Stimulated activated naive B cell treated with anti-CD40 and anti-IgM and Interleukin-4, amounts not matched to agents 10 μg/mL and 1 μg/mL and 100 μg/mL, for 72 hours (primary cell): ENCODE measurements at places on chromosomes 6 and 20.
A peak's percentile ranks its signal among the peaks of the same experiment; 100 is the strongest.

DNA sequence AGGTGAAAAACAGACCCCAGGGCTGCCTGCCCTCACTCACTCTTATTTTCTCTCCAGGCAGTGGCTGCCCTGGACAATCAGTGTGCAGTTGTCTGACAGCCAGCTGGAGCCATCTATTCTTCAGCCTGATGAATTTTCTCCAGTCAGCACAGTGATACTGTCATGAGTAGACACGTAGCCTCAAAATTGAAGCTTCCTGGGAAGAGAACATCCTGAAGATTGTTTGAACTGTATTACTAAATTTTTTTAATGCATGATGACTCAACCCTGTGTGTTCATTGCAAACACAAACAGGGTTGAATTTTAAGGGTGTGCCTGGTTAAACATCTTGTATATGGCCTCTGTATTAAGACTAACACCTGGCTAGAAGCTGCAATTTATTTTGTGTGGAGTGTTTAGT, 49.8 kb upstream of the STXBP5 start:
- no peak for DNase-seq

DNA sequence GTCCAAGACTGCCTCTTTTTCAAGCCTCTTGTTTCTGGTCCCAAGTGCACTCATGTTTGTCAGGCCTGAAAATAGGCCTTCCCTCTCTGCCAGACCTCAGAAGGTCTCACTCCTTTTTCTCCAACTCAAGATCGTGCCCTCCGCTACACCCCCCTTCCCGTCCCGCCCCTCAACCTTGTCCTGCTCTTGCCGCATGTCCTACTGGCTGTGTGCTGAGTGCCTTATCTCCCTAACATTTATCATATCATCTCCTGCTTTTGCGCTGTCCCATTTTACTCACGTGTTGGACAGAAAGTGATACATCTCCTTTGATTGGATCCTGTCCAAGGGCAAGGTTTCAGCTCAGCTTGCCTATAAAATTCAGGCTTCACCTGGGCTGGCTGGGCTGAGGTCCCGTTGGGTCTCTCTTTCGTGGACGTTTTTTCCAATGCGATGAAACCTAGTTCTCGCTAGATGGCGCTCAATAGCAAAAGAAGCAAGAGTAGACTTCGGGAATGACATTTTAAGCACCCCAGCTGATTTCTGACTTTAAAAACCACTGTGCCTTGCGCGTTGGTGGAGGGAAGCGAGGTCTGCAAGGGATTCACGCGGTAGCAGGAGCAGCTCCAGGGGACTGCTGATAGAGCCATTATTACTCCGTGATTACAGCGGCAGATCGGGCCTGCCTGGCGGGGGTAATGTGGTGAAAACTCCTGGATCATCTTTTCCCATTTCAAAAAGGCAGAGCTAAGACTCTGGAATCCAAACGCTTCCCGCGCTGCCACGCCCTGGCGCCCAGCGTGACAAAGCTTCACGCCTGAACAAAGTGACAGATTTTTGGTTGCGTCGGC, 137.6 kb downstream of the IMPG1 start:
- peak; percentile 13 for DNase-seq

DNA sequence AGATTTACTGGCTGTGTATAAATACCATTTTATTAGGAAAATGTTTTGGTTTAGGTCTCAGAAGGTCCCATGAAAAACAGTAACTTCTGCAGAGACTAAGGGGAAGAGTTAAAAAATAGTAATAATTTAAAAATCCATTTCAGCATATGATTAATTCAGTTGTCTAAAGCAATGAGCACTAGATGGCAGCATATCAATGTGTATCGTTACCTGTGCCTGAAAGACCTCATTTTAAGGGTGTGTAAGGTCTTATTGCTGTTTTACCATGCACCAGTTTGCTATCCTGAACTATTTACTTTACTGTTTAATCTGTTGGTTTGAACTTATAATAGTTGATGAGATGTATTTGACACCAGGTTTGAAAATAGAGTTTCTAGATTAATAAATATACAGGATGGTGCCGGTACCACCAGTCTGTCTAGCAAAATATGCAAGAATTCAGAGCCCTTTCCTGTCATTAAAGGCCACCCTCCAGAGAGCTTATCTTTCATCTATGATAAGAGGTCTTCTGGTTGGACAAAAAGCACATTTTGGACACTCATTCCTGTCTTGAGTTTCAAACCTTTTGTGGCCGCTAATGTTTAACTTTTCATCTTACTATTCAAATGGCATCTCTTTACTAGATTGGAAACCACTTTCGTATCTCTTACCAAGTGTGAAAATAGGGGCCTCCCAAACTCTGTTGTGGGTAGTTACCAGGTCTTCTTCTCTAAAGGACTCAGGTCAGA, 8.9 kb upstream of the AHI1 start:
- DNase-seq = no peak

GRCh38 chr6:15892369-15892768, 229.5 kb upstream of the DTNBP1 start:
- no peak for DNase-seq

- DNase-seq = peak; percentile 81
Observed at GRCh38 chr6:87756858-87757257, 54.8 kb upstream of the AKIRIN2 start.

DNA sequence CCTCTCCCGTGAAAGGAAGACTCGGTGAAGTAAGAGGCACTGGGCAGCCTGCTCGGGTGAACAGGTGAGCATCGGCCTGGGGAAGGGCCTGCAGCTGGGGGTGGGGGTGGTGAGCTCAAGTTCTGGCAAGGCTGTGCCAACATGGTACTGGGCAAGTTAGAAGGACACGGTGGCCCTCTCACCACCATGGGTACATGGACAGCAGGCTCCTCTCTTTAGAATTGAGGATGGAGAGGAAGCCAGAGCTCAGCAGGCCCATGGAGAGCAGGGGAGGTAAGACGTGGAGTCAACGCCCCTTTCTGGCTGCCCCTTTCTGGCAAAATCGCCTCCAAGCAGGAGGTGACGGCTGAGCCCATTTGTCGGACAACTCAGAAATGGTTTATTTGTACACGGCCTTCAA, 135.6 kb downstream of the ANKRD60 start:
- no peak for DNase-seq

GRCh38 chr6:109356237-109356636, 26.0 kb downstream of the CD164 start:
- DNase-seq = no peak
